ENCODE measurements at places on chromosomes 4 and X. TPM values are rescaled to one million over a fixed set of nuclear protein-coding genes. Genes with fewer than 3 reads are reported as not detected.

The TRPC3 gene
- 0.59 TPM for total RNA-seq

- DNase-seq = no peak
Observed at GRCh38 chr4:152516156-152516555, 19.7 kb downstream of the FBXW7 start.

DNA sequence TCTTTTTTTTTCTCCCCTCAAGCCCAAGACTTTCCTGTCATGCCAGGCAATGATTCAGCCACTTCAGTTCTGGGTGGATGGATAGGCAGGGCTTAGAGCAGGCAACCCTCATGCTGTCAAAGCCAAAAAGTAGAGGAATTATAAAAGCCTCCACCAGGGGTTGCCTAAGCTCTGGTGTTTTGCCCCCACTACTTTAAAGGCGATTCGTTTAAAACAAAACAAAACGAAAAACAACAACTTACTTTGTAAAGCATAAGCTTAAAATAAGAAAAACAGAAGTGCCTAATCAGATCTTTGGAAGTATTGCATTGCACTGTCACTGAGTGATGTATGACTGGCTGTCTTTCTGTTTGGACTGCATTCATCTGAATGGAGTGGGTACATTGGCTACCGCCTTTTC, 5.3 kb upstream of the IDS start:
- no peak for DNase-seq

DNA sequence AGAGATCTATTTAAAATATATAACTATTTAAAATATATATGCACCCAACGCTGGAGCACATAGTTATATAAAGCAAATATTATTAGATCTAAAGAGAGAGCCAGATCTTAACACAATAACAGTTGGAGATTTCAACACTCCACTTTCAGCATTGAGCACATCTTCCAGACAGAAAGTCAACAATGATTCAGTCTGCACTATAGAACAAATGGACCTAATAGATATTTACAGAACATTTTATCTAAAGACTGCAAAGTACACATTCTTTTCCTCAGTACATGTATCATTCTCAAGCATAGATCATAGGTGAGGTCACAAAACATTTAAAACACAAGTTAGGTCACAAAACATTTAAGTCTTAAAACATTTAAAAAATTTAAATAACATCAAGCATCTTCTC, 36.4 kb downstream of the NLRP2B start:
- DNase-seq = no peak

GRCh38 chr4:65791812-65792308, 121.6 kb upstream of the EPHA5 start:
- no peak for DNase-seq

DNA sequence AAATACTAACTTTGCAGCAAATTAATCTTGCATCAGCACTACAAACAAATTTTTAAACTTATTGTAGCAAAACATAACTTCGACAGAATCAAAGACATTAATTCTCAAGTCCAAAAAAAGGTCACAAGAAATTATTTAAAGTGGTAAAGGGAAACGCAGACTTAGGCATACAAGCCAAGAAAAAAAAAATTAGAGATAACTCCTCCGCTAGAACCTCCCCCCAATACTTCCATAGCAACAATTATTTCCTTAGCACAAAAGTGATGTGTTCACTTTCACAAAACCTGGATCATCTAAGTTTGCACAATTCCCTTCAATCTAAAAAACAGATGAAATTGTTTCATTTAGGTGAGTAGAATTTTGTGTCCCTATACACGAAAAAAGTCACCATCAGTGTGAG, 1.1 kb downstream of the LRBA start:
- no peak for DNase-seq

All from uterus (tissue), 4 donors.